Activated CD8-positive, alpha-beta T cell treated with anti-CD3 and anti-CD28 coated beads for 36 hours (primary cell): ENCODE measurements at places on chromosomes 11 and 22.

GRCh38 chr22:29266564-29267461 lies 968 bp downstream of the RHBDD3 start:
- no peak for DNase-seq

GRCh38 chr11:116335078-116335477 lies 437.7 kb downstream of the BUD13 start:
- no peak for DNase-seq

- no peak for DNase-seq
Measured at GRCh38 chr22:33326540-33327295, 268.5 kb upstream of the SYN3 start.

- no peak for DNase-seq
Measured at GRCh38 chr11:47388697-47389576, 10.6 kb upstream of the SPI1 start.
